ENCODE measurements at places on chromosomes 7 and 10.

GRCh38 chr10:68052463-68052862, 22.6 kb downstream of the HERC4 start:
- no peak for DNase-seq

GRCh38 chr7:52775876-52776275, 259.6 kb upstream of the POM121L12 start:
- no peak for DNase-seq

DNA sequence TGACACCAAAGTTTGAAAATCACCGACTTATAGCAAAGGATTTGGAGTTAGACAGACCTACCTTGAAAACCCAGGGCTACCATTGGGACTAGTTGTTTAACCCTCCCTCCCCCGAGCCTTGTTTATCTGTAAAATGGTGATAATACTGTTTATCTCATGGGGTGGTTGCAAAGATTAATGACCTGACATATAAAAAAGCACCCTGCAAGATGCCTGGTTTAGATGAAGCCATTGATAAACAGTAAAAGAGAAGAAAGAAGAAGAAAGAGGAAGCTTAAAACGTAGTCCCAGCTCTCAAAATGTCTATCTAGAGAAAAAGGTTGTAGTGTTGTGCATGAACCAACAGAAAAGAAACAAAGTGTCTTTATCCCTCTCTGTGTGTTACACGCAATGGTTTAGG, 145.7 kb downstream of the FGFR2 start:
- DNase-seq, result no peak

- DNase-seq, result no peak
These were observed 3.8 kb upstream of the TMEM140 start for GRCh38 chr7:135143885-135144668.

DNA sequence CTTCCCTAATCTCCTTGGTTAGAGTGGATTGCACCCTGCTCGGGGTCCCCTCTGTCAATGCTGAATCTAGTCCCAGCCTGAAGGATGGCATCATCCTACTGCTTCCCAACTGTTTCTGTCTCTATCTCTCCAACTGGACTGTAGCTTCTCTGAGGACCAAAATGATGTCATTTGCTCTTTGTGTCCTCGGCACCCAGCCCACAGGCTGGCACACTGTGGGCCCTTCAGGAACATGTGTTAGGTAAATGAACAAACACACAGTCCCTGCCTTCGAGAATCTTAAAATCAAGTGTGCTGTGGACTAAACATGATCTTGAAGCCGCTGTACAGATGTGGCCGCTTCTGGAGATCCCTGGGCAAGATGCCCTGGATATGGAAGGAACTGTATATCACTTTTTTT, 5.0 kb upstream of the CDH23 start:
- DNase-seq, result no peak

GRCh38 chr7:45267262-45267661, 109.7 kb downstream of the RAMP3 start:
- no peak for DNase-seq

- DNase-seq, result no peak
These were observed 503.4 kb downstream of the PLXNA4 start for GRCh38 chr7:132072873-132073272.

DNA sequence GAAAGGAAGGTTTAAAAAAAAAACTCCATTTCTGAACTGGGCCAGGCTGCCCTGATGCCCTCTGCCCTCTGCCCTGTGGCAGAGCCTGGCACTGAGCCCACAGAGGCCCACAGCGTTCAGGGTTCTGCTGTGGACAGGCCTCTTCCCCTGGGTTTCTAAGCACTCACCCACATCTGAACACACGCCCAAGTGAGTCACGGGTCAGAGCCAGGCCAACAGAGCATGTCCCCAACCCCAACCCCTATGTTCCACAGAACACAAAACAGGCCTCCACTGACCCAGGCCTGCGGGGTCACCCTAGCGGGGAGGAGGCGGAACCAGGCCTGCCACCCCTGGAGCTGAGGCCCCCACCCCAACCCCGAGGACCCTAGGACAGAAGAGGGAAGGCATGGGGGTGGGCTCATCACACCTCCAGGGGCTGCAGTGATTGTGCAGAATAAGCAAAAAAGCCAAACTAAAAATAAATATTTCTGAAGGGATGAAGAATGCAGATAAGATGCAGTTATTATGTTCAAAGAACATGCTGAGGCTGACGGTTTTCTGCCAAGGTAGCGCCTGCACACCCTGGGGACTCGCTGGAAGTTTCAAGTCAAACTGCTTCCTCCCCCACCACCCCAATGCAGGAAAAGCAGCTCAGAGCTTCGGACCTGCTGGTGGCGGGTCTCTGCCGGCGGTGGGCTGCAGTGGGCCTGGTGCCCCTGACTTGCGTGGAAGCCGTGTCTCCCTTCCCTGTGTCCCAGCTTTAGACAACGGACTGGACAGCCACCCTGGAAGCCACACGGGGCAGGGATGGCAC, 5.4 kb downstream of the WDR86 start:
- DNase-seq, result no peak

- no peak for DNase-seq
These were observed 68.5 kb downstream of the EPDR1 start for GRCh38 chr7:37988721-37989650.

GRCh38 chr10:67015225-67015624, 89.4 kb downstream of the LRRTM3 start:
- no peak for DNase-seq

DNA sequence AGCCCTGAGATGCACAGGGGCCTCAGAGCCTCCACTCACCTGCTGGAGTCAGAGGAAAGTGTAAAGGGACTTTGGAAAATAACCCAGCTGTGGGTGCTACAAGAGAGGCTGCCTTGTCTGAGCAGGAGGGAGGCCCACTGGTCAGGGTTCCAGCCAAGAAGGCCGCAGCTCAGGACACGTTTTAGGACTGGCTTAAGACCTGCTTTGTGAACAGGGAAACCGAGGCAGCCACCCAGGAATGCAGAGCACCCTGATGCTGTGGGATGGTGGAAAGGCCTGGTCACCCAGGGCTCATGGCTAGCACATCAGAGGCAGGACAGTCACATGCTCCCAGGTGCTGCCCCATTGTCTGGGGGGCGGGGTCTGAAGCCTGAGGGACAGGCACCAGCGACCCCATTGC, 38.9 kb upstream of the CHST15 start:
- DNase-seq, result no peak

DNA sequence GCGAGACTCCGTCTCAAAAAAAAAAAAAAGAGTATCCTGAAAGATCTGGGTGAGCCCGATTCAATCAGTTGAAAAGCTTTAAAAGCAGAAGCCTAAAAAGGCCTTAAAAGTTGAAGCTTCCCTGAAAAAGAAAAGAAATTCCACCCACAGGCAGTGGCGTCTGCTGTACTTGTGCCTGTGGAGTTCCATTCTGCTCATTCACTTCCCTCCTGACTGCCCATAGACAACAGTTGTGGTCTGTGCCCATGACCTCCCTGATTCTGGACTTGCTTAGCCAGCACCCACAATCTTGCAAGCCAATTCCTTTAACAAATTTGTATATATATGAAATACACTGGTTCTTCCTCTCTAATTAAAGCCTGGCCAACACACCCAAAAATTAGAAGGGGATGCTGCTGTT, 141.7 kb downstream of the DLG5 start:
- no peak for DNase-seq

- DNase-seq, result no peak
These were observed 35.8 kb downstream of the ZFAND2A start for GRCh38 chr7:1124164-1124563.

GRCh38 chr10:102602272-102603045, 41.8 kb upstream of the TRIM8 start:
- no peak for DNase-seq

DNA sequence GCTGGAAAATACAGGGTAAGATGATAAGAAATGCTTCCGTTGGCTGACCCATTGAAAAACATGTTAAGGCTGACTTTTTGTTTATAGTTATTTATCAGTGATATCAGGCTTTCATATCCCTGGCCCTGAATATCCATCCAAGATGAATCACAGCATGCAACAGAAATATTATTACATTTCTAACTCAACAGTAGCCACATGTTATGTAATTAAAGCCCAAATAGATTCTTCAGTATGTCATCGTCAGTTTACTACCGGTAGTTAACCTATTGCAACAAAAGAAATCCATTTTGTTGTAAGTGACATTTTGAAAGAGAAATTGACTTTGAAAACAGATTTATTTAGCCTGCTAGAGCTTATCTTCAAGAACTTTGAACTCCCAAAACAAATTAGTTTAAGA, 354.1 kb upstream of the CELF2 start:
- no peak for DNase-seq

GRCh38 chr10:58322835-58323209, 12.0 kb upstream of the UBE2D1 start:
- DNase-seq, result no peak

DNA sequence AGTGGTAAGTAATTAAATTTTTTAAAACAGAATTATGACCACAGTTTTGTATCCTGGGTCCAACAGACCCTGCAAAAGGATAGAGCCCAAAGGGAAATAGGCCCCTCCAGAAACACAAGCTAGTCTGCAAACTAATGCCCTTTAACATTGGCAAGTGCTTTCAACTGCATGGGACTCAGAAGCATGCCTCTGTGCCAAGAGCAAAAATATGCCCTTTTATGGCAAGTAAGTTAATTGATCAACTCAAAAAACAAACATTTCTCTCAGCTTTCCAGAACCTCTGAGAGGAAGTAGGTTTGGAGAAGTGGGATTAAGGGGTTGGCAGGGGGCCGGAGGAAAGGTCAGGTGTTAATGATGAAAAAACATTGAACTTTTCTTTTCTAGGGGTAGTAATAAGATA, 186.6 kb upstream of the PRSS1 start:
- no peak for DNase-seq

DNA sequence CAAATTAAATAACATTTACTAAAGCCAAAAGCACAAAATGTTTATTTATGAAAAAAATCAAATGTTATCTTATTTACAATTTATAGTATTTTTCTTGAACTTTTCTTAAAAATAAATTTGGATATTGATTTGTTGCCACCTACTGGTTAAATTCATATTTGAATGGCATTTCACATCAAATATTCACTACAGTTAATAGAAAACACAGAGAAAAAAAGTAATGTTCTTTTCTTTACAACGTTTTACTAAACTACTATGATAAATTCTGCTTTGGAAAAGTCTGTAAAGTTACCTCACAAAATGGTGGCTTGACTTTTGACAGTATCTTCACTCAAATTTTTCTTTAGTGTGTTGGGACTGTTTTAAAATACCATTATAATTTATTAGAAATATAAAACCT, 52.7 kb downstream of the SRPK2 start:
- DNase-seq, result peak; percentile 52

GRCh38 chr7:110157631-110158362, 933.1 kb upstream of the LRRN3 start:
- no peak for DNase-seq

GRCh38 chr10:28186887-28187578, 115.8 kb downstream of the MPP7 start:
- no peak for DNase-seq

- peak; percentile 54 for DNase-seq
These were observed 167.6 kb downstream of the AMPH start for GRCh38 chr7:38463277-38464225.

- no peak for DNase-seq
These were observed 348.3 kb downstream of the ACTR3B start for GRCh38 chr7:153107826-153108225.

DNA sequence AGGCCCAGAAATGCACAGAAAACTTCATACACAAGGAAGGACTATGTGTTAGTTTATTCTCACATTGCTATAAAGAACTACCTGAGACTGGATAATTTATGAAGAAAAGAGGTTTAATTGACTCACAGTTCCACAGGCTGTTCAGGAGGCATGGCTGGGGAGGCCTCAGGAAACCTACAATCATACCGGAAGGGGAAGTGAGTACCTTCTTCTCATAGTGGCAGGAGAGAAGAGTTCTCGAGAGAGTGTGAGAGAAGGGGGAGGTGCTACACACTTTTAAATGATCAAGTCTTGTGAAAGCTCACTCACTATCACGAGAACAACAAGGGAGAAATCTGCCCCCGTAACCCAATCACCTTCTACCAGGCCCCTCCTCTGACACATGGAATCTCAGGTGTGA, 16.8 kb upstream of the RAMP3 start:
- DNase-seq, result peak; percentile 64

GRCh38 chr7:127997226-127997922, 33.9 kb downstream of the LRRC4 start:
- DNase-seq, result no peak

All from NAMALWA (cell line).